Sigmoid colon (tissue), 7 donors: ENCODE measurements at places on chromosomes 4 and X. TPM values are rescaled to one million over a fixed set of nuclear protein-coding genes. Genes with fewer than 3 reads are reported as not detected.

ASB9 gene
- total RNA-seq, result 3.0 TPM

GRCh38 chr4:7871356-7871755 lies 68.3 kb downstream of the AFAP1 start:
- DNase-seq, result peak; percentile 54
- no peaks in the 10 kb centered on the region for H3K27me3 ChIP-seq
- peak overlapping the region; percentile 65 for H3K27ac ChIP-seq
- peaks cover 30% of the 10 kb centered on the region for H3K4me1 ChIP-seq

RTL5 gene
- 2.7 TPM for total RNA-seq

DNA sequence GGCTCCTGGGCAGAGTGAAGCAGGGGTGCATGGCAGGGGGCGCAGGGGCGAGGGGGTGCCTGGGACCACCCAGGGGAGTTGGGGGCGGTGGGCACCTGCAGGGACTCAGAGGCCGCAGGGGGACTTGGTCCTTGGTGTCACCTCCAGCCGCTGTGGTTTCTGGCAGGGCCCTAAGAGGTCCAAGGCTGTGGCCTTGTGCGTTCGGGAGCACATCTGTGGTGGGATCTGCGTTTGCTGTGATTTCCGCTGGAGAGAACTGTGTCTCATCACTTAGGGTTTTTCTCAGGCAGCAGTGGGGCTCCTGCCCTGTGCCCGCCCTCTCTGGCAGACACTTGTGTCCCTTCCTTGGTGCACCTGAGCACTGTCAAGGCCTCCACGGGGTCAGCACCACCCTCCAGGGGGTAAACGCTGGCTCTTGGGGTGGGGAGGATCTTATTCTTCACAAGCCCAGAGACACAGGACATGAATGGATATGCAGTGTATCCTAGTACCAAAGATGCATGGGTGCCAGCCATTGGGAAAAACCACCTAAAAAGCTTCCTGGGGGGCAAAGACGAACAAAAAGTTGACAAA lies 66.5 kb downstream of the ACOX3 start:
- no peaks in the 10 kb centered on the region for H3K36me3 ChIP-seq
- no peak overlapping the region for H3K27ac ChIP-seq
- H3K4me3 ChIP-seq, result no peak overlapping the region
- peaks cover 19% of the 10 kb centered on the region for H3K4me1 ChIP-seq
- no peak for DNase-seq

GRCh38 chr4:146123231-146123630 lies 52.3 kb upstream of the LSM6 start:
- no peaks in the 10 kb centered on the region for H3K4me1 ChIP-seq
- no peaks in the 10 kb centered on the region for H3K27me3 ChIP-seq
- DNase-seq, result no peak
- H3K4me3 ChIP-seq, result no peak overlapping the region

DNA sequence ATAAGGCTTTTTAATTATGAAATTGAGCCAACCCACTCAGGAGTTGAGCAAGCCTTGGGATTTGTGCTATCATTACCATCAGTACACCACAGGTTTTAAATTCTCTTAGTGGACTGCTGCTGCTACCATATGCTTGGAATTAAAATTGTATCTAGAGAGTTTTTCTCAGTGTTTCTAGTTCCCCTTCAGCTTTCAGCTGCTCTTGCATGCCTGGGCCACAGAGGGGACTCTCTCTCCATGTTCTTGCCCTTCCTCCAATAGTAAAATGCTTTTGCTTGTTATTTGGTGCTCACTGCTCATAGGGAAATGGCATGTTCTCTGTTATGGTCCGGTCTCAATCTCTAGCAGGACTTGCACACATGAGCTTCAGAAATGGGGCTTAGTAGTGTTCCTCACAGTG lies 101.9 kb downstream of the IGSF1 start:
- H3K4me1 ChIP-seq, result no peaks in the 10 kb centered on the region
- no peak overlapping the region for H3K4me3 ChIP-seq
- no peaks in the 10 kb centered on the region for H3K36me3 ChIP-seq

ARR3 gene
- not detected for total RNA-seq

MSANTD1 gene
- 0.16 TPM for total RNA-seq

DNA sequence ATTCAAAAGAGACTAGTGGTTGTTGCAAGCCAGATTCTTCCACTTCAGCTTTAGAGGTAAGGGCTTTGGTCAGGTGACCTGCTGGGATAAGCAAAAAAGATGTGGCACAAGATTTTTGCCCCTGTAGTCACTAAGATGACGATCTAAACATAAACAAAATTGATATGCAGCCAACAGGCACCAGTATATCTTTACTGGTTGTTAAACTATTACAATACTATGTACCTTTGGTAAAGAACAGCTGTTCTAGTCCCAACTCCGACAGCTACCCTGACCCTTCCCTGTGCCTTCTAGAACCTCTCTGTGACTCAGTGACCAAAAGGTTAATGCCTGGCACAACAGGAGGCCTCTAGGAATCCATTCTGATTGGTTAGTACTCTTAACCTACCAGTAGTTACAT lies 59.6 kb downstream of the MGST2 start:
- H3K27ac ChIP-seq, result no peak overlapping the region
- no peak for DNase-seq
- H3K27me3 ChIP-seq, result no peaks in the 10 kb centered on the region
- no peak overlapping the region for H3K4me3 ChIP-seq

DNA sequence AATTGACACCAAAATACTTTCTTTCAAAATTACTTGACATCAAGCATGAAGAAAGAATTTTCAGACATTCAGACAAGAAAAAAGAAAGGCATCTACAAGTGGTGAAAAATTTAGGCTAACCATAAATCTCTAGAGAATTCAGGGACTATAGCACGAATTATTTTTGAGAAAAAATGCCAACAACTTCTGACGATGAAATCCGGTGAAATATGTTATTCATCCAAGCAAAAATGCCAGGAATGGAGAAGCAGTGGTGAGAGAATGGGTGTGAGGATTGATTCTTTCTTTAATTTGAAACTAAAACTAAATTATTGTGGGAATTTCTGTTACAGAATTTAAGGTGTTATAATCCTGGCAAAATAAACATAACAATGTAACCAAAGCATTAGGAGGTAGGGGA lies 69.4 kb upstream of the SORBS2 start:
- H3K36me3 ChIP-seq, result no peaks in the 10 kb centered on the region
- no peaks in the 10 kb centered on the region for H3K4me1 ChIP-seq
- H3K4me3 ChIP-seq, result no peak overlapping the region
- H3K27ac ChIP-seq, result no peak overlapping the region

NLGN4X gene
- 5.5 TPM for total RNA-seq

DNA sequence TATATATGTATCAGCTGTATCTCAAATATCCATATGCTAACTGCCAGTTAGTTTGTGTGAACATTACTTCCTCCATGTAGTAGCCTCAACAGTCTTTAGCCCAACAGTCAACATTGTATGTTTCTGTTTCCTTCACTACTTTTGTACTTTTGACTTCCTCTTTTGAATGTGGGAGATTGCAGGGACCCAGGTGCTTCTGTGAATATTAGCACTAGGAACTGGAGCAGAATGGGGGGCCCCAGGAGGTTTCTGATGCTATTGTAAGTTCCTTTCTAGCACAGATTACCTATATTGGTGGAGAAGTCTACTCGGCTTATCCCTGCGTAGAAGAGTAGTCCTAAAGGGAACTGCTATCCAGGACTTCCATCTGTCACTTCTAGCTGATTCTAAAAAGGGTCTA lies 2.3 kb downstream of the PLAC8 start:
- H3K4me3 ChIP-seq, result no peak overlapping the region
- no peaks in the 10 kb centered on the region for H3K27me3 ChIP-seq
- H3K36me3 ChIP-seq, result no peaks in the 10 kb centered on the region
- no peak for DNase-seq
- H3K4me1 ChIP-seq, result no peaks in the 10 kb centered on the region
- H3K27ac ChIP-seq, result no peak overlapping the region

- H3K4me1 ChIP-seq, result peaks cover 10% of the 10 kb centered on the region
- no peaks in the 10 kb centered on the region for H3K36me3 ChIP-seq
- no peaks in the 10 kb centered on the region for H3K27me3 ChIP-seq
- no peak overlapping the region for H3K27ac ChIP-seq
- H3K4me3 ChIP-seq, result no peak overlapping the region
Observed at GRCh38 chr4:174389439-174389838, 105.7 kb downstream of the CEP44 start.

IL13RA2 gene
- not detected for total RNA-seq

GRCh38 chr4:23022032-23022431 lies 329.3 kb downstream of the GBA3 start:
- H3K27ac ChIP-seq, result no peak overlapping the region
- no peaks in the 10 kb centered on the region for H3K36me3 ChIP-seq
- DNase-seq, result no peak
- no peaks in the 10 kb centered on the region for H3K27me3 ChIP-seq
- no peak overlapping the region for H3K4me3 ChIP-seq

- H3K27ac ChIP-seq, result no peak overlapping the region
- no peaks in the 10 kb centered on the region for H3K4me1 ChIP-seq
- no peaks in the 10 kb centered on the region for H3K36me3 ChIP-seq
- no peak overlapping the region for H3K4me3 ChIP-seq
- no peaks in the 10 kb centered on the region for H3K27me3 ChIP-seq
- DNase-seq, result no peak
Observed at GRCh38 chr4:34187056-34187455, 2057.3 kb downstream of the ARAP2 start.

ZNF185 gene
- 0.55 TPM for total RNA-seq

GASK1B gene
- total RNA-seq, result 59.5 TPM

- no peak for DNase-seq
- H3K27me3 ChIP-seq, result no peaks in the 10 kb centered on the region
- H3K4me1 ChIP-seq, result no peaks in the 10 kb centered on the region
Observed at GRCh38 chr4:67983333-67983732, 20.0 kb upstream of the TMPRSS11A start.

MTNR1A gene
- not detected for total RNA-seq

GRCh38 chr4:158254292-158254691 lies 44.0 kb downstream of the TMEM144 start:
- no peak overlapping the region for H3K27ac ChIP-seq
- H3K36me3 ChIP-seq, result no peaks in the 10 kb centered on the region
- no peaks in the 10 kb centered on the region for H3K4me1 ChIP-seq
